Activated naive CD4-positive, alpha-beta T cell treated with anti-CD3 and anti-CD28 coated beads for 36 hours (primary cell): ENCODE measurements at places on chromosomes 11 and 22.

DNA sequence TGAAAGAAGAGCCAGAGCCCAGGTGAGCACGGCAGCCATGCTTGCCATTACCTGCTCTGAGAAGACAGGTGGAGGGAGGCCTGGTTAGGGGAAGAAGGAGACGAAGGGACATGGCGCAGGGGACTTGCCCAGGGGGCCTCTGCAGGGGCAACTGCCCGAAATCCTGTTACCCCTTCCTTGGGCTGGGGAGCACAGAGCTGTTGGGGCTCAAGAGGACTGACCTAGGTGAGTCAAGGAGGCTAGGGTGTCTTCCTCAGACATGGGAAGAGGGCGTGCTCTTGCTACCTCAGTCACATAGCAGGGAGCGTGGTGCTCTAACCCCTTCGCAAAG, at the start of gene APOA5:
TSS of gene APOA5 (minus strand) at position 67 of the 331 bp plus-strand sequence. CDS start at position 48, 19 bp downstream.
- DNase-seq, result no peak

- no peak for DNase-seq
Observed at GRCh38 chr22:49995041-49995360, 17.6 kb downstream of the IL17REL start.

- DNase-seq, result no peak
Observed at GRCh38 chr11:93967258-93967657, 53.9 kb upstream of the HEPHL1 start.

- no peak for DNase-seq
Observed at GRCh38 chr11:117186431-117186761, 7.9 kb downstream of the SIDT2 start.

- no peak for DNase-seq
Observed at GRCh38 chr22:29690476-29690875, 29.3 kb upstream of the CABP7 start.

DNA sequence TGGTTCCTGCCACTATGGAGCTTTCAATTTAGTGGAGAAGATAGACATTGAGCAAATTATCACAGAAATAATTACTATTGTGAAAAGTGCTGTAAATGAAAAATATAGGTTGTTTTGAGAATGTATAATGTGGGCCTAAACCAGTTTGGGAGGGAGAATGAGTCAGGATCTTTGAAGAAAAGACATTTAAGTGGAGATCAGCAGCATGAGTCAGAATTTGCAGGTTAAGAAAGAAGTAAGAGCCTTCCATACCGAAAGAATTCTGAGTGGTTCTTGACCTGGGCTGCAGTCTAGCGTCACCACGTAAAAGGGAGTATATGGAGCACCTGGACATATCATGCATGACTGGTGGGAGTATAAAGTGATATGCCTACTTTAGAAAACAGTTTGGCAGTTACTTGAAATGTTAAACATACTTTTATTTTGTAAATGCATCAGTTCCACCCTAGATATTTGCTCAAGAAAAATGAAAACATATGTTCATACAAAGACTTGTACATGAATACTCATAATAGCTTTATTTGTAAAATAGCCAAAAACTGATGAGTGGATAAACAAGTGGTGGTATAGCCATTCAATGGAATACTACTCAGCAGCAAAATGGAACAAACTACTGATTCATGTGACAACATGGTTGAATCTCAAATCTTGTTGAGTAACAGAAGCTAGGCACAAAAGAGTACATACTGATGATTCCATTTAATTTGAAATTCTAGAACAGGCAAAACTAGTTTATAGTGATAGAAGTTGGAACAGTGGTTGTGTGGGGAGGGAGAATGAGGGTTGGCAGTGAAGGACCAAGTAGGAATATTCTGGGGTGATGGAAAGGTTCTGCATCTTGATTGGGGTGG, 99.2 kb downstream of the STIM1 start:
- peak; percentile 30 for DNase-seq

GRCh38 chr11:10488121-10488933, 33.3 kb downstream of the AMPD3 start:
- DNase-seq, result peak; percentile 37

- DNase-seq, result no peak
Observed at GRCh38 chr11:75022296-75022695, 33.6 kb downstream of the NEU3 start.
